Activated CD8-positive, alpha-beta memory T cell treated with anti-CD3 and anti-CD28 coated beads for 24 hours (primary cell): ENCODE measurements at places on chromosomes 12 and 14.
A peak's percentile ranks its signal among the peaks of the same experiment; 100 is the strongest.

GRCh38 chr14:75184492-75184891 lies 8.1 kb upstream of the TMED10 start:
- no peak for DNase-seq

- DNase-seq = no peak
These were observed 110.6 kb upstream of the PRMT8 start for GRCh38 chr12:3380200-3381043.

DNA sequence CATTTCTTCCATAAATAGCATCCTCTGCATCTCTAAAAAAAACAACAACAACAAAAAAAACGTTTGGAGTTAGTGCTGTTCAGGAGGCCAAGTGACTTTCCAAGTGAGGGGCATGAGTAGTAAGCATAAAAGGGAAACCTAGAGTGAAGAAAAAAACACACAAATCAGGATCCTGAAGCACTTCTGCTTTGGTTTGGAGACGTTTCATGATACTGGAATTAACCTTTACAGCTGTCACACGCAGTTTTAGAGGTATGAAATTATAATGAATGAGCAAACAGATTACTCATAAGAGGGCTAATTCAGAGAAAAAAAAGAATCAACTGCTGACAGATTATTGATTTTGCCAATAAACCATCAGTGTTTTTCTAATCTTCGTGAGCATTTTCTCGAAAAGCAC lies 3.8 kb downstream of the SRSF9 start:
- no peak for DNase-seq

DNA sequence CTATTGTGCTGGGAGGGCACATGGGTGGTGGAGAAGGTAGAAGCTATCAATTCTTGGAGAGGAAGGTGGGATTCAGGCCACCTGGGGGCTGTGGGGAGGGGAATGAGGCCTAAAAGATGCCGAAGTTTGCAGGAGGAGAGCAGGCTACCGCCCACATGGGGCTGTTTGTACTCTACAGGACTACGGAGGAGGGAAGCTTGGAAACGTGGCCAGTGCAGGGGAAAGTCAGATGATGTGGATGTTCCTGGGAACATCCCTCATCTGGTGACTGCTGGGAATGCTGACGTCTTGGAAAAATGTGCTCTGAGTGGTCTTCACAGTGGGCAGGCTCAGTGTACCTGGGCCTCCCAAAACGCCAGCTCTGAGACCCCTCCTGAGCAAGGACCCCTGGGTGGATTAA lies 78.5 kb downstream of the TNFAIP2 start:
- no peak for DNase-seq

- no peak for DNase-seq
These were observed 174.2 kb upstream of the ATP2B1 start for GRCh38 chr12:89882792-89883191.

DNA sequence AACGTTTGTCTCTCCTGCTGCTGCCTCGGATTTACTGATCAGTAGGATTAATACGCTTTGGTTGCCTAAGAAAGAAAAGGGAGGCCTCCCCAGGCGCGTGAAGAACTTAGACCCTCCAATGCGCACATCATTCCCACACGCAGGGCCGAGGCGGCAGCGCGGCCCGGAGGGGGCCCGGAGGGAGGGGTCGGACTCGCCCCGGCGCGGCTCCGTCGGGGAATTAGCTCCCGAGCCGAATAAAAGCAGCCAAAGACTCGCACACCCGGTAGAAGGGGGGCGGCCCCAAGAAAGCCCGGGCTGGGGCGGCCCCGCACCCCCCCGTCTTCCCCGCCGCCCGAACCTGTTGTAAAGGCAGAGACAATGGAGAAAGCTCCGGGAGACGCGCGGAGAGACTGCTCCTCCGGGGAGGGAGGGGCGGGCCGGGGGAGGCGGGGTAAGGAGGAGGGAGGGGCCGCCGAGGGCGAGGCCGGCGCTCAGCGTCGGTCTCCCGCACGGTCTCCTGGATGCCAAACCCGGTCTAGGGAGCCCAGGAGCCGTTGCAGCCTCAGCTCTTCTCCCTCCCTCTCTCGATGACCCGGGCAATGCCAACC lies at the start of gene NELL2:
TSS of gene NELL2 (minus strand) at position 362 of the 590 bp plus-strand sequence. CDS start 446 bp downstream, outside the sequence.
- peak; percentile 87 for DNase-seq
